ENCODE measurements at places on chromosomes 2 and 18. TPM values are rescaled to one million over a fixed set of nuclear protein-coding genes. Genes with fewer than 3 reads are reported as not detected.

- no peak for DNase-seq
These were observed 55.5 kb upstream of the ADAM23 start for GRCh38 chr2:206387808-206388207.

DNA sequence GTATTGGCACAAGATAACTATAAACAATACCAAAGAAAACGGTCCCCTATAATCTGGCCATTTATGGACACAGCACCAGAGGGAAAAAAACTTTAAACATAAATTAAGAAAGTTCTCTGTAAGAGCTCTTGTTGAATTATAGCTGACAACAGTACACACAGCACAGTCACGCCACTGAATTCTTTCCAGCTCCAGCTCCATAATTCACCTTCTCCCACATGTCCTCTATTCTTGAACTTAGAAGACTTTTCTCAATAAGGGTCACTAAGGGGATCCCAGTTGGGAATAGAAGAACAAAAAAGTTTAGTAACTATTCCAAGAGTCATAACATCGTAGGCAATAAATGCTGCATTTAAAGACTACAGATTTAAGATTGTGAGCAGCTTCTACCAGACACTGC is 124.6 kb upstream of the CYP1B1 start:
- DNase-seq = no peak

- DNase-seq = no peak
These were observed 466.6 kb upstream of the ETAA1 start for GRCh38 chr2:66930339-66931220.

DNA sequence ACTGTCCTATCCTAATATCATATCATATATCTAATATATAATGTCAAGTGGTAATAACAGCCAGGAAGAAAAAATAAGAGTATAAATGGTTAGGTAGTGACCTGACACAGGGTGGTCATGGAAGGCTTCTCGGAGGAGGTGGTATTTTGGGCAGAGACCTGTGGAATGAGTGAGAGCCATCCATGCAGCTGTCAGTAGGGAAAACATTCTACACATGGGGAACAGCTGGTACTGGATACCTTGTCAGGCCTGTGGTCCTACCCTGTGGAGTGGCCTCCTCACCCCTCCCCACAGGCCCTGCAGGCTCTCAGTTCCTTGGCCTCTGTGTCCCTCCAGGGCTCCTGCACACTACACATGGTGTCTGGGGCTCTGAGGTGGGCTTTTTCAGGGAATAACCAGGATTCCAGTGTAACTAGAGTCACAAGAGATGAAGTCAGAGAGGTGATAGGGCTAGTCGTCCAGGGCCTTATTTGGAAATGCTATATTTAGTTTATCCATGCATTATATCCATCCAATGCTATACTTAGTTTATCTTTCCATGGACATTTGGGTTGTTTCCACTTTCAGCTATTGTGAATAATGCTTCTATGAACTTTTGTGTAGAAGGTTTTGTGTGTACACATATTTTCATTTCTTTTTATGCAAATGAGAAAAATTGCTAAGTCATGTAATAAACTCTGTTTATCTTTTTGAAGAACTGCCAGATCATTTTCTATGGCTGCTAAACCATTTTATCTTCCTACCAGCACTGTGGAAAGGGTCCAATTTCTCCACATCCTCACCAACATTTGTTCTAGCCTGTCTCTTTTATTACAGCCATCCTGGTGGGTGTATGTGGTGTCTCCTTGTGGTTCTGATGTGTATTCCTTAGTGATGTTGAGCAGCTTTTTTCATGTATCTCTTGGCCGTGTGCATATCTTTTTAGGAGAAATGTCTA is 75.6 kb downstream of the TPGS2 start:
- DNase-seq = no peak

- no peak for DNase-seq
These were observed 64.9 kb downstream of the KLHL29 start for GRCh38 chr2:23449831-23450331.

DNA sequence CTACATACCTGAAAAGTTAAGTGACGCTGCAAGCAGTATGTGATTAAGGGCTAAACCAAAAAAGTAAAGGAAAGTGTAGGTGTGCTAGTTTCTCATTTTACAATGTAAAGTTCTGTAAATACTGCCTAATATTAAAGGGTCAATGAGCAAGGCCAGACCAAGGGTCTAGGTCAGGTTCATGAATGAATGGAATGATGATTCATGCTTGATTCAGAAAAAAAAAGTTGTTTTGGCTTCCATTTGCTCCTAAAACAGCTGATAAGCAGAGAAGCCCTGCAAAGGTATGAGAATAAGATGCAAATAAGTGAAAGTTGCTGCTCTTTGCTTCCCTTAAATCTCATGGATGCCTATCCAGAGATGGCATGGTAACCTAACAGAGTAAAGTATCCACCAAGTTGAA is 61.3 kb downstream of the PTRHD1 start:
- DNase-seq = no peak

DNA sequence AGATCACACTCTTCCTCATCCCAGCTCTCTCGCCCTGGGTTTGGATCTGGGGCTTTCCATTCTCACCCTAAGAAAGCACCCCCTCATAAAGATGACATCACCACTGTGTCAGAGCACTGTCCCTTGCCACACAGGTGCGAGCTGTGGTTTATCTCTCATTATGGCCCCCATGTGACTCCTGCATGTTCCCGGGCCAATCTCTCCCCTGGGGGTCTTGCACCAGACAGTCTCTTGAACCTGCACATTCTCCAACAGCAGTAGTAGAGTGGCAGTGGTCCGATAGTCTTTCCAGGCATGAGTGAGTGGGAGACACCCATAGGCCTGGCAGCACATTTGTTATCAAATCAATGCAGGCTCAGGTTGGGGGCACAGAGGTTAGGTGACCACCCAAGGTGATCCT is 130.5 kb downstream of the HRH4 start:
- no peak for DNase-seq

- DNase-seq = no peak
These were observed 182.5 kb upstream of the OSR1 start for GRCh38 chr2:19540739-19541525.

DNA sequence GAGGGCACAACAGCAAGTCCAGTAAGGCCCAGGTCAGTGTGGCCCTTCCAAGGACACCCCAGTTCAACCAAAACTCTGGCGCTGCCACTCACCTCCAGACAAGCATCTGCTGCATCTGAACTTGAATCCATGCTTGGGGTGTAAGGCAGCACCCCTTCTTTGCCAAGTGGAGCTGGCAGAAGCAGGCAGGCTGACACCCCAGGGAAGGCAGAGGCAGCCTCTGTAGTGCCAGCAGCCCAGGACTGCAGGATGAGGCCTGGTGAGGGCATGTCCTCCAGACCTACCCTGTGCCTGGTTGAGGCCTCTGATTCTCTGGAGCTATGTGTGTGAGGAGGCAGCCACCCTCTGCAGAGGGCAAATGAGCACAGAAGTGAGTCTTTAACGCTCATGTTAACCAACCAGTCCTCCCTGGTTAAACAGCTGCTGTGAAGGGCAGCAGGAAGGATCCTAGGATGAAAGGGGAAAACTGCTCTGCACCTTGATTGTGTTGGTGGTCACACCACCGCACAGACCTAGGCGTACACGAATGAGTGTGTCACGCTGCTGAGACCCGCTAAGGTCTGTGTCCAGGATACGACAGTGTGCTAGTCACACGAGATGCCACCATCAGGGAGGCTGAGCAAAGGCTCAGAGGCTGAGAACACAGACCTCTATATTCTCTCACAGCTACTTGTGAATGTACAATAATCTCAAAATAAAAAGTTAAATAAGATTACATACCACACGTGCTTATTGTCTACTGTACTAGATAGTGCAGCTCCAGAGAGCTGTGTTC is 2.2 kb downstream of the PARD6G start:
- no peak for DNase-seq

DNA sequence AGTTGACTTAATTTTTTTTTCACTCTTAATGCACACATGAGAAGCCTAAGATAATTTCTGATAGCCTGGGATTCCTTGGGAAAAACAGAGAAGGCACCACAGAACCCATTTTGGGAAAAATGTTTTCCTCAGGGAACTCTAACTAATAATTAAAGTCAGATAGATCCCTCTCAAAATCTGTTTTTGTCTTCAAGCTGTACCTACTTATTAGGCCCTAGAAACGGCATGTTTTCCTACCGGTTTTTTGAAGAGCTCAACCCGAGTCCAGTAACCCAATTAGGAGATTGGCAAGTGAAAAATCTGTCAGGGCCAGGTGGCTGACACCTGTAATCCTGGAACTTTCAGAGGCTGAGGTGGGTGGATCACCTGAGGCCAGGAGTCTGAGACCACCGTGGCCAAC is 16.1 kb upstream of the PDK1 start:
- DNase-seq = no peak

DNA sequence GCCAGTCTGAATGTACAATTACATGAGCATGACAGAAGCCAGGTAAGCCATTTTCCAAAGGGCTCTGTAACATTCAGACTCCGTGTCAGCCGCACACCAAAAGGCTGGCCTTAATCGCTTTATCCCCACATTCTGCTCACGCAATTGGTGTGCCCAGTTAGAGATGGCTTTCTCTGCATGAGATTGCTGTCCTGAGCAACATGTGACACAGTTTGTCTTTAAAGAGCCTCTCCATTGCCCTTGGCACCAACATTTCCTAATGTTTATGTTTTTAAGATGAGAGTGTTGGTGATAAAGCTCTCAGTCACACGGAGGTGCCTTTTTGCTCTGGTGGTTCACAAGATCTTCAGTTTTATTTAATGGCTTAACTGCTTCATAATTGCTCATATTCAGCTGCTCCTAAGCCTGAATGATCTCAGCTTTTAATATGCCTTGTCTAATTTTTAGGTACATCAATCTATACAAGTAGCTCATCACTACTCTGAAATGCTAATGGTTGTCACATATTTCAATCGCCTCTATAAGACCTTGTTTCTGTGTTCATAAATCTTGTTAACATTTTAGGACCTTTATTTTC is 164.8 kb upstream of the ACVR2A start:
- no peak for DNase-seq

DNA sequence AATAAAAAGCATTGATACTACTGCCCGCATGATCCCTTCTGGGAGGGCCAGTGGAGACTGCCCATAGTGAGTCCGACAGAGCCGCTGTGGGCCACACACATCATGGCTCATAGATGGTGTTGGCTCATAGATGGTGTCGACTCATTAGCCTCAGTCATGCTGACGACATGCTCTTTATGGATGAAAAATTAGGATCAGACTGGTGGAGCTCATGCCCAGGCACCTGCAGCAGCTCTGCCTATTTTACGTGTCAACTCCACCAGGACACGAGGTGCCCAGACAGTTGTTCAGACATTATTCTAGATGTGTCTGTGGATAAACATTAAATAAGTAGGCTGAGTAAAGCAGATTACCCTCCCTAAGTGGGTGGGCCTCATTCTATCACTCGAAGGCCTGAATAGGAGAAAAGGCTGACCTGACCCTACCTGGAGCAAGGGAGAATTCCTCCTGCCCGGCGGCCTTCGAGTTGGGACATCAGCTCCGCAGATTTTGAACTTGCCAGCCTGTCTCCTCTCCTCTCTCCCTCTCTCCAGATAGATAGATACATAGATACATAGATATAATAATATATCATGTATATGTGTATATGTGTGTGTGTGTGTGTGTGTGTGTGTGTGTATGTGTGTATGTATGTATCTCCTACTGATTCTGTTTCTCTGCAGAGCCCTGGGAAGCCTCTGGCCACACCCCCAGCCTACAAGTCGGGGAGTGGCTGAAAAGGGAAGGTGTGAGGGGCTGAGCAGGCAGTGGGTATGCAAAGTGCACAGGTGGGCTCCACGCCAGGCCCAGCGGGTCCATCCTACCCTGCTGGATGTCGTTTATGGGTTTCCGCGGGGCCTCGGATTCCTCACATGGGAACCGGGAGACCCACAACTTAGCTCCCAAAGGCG is 13.6 kb upstream of the TEX51 start:
- DNase-seq = no peak

DNA sequence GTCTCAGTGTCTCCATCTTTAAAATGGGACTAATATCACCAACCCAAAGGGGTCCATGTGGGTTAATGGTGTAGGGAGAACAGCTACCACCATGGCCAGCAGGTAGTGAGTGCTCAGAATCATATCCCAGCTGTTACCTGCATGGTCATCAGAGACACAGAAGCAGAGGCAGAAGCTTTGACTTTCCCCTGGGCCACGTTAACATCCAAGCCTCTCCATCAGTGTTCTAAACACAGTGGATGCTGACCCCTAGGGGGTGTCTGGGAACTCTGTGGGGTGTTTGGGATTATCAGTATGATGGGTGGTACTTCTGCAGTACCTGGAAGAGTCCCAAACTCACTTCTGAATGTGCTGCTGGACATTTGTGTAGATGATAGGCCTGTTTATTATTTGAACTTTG is 93.6 kb downstream of the GYPC start:
- no peak for DNase-seq

DNA sequence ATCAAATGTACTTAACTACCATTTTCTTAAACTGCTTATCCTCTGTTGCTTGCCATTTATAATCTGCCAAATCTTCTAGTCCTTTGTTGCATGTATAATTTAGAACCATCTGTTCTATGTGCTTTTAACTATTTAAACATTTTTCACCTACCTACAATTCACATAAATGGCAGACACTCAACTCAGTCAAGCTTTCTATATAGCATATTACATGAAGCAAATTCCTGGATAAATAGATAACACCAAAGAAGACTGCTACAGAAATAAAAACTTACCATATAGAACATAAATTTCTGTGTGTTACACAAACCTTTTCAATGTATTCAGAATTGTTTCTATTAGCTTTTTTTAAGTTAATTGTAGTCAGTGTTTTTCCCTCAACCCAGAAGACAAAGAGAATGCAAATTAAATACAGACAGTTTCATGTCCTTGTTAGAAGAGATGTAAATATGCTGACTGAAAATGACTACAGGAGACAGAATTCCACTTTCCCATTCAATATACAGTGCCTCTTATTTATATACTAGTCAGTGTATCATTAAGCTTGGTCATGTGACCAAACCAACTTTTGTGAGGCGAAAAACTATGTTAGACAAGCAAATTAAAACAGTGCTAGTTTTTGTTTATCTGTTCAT is 2.6 kb downstream of the BAZ2B start:
- DNase-seq = no peak

- no peak for DNase-seq
These were observed 100.1 kb downstream of the WDPCP start for GRCh38 chr2:63488118-63488713.

DNA sequence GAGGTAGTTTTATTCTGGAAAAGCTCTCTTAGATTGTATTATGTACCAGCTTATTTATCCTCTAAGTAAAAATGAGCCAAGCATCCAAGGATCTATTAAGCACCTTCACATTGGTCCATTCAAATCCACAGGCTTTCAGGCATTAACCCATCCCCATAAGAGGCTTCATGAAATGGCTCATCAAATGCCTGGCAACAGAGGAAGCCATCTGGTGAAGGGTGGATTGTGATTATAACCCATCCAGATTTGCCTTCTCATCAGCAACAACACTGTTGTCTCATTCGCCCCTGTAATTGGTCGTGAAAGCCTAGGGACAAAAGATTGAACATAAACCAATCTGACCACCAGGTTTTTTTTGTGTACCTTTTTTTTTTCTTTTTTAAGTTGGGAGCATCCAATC is 134.3 kb upstream of the TACR1 start:
- no peak for DNase-seq

- DNase-seq = no peak
These were observed 51.1 kb upstream of the LGALSL start for GRCh38 chr2:64402876-64403275.

FAM210A gene
- 48.7 TPM for total RNA-seq

G6PC2 gene
- total RNA-seq = 0.21 TPM
